ENCODE measurements at places on chromosomes 4 and X.

DNA sequence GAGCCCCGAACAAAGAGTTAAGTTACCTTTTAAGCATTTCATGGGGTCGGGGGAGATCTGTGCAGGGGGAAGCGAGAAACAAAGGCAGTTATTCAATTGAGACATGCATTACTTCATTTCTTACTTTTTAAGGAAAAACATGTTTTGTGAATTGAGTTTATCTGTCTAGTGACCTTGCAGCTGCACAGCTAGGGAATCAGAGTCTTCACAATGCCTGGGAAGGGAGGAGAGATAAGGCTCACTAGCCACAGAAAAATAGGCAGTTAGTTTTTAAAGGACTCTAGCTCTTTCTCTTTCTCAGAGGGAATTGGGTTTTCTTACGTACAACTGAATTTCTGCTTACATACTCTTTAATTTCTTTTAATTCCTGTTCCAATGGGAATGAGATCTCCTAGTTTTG is 26.2 kb upstream of the ZBTB33 start:
- no peak for DNase-seq

DNA sequence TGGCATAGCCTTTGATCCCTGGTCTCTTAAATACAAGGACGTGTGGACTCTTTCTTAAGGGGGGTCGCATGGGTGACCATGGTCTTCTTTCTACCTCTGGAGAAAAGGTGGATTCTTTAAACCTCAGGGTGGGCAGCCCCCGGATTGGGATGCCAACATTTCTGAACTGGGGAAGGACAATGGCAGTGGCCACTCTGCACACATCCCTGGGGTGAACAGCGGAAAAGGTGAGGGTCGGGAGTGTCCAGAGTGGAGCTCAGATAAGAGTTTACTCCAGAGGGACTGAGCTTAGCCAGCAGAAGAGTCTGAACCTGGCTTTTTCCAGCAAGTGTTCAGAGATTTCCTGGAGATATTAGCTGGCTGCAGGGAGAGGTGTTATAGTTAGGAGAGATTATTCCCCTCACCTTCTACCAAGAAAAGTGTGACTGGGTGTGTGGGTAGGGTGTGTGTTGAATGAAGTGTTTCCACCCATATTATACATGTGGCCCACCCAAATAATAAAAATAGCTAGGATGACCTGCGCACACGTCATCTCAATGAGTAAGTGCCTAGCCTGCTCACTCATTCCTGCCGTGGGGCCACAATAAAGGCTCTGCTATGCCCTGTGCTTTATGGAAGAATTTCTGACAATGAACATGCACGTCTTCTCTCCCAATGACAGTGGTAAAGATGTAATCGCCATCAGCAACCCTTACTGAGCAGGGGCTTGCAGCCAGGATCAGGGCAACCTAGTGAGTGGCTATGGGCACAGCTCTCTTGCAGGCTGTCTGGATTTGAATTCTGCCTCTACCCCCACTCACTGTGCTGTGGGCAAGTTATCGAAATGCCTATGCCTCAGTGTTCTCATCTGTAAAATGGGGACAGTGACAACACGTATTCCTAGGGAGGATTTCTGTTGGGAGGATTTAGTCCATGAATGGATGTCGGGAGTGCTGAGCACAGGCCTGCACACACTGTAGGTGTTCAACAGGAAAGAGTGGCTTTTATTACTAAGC is 76.6 kb downstream of the SLC2A9 start:
- no peak for DNase-seq

DNA sequence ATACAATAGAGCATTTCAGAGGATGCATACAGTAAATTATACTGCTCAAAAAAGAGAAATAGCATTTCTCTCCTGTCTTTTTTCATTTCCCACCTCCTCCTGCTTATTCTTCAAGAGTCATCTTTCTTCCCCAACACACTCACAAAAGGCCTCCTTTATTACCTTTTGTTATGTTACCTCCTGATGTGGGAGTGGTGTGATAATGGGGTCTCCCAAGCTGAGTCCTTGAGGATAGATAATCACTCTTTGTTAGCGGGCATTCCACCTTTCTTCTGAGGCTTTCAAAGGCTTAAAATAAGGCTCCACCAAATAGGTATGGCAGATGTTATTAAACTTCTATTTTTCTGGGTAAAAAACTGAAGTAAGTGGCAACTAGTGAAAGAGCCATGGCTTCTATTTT is 159.8 kb downstream of the CPEB2 start:
- DNase-seq: no peak

DNA sequence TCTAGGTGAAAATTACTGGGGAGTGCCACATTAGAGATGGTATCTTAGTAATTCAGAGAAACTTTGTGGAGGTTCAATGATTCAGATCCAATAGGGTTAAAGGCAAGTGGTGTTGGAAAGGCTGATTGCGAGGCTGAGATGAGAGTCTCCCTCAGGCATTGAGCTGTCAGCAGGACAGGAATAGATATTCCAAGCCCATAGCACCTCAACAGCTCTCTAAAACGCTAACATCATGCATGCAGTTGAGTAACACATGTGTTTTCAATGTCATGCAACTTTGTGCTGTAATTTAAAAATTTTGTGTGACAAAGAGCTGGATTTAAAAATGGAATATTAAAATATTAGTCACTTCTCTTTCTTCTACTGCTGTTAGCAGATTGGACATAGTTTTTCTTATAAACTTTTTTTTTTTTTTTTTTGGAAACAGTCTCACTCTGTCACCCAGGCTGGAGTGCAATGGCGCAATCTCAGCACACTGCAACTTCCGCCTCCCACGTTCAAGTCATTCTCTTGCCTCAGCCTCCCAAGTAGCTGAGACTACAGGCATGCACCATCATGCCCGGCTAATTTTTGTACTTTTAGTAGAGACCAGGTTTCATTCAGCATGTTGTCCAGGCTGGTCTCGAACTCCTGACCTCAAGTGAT is 173.5 kb upstream of the C1QTNF7 start:
- DNase-seq: no peak

GRCh38 chr4:141463678-141464077 is 172.7 kb upstream of the IL15 start:
- DNase-seq: no peak

GRCh38 chr4:1534095-1534872 is 128.0 kb upstream of the NKX1-1 start:
- DNase-seq: no peak

DNA sequence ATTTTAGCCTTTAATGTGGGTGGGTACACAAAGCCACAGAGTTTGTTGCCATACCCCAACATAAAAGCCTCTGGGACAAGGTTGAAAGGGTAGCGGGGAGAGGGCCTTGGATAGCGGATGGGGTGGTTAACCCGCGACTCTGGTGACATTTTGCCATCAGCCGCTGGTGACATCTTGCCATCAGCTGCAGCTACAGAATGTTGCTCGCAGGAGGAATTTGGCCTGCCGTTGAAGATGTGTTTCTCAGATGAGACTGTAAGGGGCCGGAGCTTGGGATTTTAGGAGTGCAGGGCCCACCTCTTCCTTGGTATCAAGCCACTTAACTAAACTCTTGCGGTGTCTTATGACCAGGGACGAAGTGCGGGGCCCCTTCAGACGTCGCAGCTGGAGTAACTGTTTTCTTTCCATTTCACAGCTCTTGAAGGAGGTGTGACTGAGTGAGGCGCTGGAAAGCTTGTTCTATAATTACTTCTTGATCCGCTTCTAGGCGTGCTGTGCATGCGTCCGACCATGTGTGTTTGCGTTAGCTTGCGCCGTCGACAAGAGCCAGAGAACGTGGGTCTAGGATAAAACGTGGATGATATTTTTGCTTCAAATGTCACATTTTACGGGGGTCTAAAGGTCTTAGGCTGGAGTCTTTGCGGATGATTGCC is 820 bp upstream of the RASL11B start:
- no peak for DNase-seq

DNA sequence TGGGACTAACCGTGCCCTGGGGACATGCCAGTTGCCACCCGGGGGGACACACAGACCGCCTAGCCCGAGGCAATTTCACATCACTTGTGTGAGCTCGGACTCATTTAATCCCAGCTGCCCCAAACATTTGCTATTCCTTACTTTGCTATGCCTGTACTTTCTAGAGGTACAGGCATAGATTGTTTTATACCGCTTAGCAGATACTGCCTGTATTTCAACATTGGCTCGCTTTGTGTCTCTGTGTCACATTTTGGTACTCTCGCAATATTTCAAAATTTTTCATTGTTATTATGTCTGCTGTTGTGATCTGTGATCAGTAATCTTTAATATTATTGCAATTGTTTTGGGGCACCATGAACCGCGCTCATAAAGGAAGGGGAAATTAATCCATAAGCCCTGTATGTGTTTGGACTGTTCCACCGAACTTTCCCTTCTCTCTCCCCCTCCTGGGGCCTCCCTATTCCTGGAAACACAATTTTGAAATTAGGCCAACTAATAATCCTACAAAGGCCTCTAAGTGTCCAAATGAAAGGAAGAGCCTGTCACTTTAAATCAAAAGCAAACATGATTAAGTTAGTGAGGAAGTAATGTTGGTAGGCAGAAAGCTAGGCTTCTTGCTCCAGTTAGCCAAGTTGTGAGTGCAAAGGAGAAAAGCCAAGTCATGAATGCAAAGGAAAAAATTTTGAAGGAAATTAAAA is 568 bp upstream of the CASP6 start:
- DNase-seq: no peak

GRCh38 chr4:143099693-143100092 is 85.0 kb upstream of the USP38 start:
- no peak for DNase-seq

DNA sequence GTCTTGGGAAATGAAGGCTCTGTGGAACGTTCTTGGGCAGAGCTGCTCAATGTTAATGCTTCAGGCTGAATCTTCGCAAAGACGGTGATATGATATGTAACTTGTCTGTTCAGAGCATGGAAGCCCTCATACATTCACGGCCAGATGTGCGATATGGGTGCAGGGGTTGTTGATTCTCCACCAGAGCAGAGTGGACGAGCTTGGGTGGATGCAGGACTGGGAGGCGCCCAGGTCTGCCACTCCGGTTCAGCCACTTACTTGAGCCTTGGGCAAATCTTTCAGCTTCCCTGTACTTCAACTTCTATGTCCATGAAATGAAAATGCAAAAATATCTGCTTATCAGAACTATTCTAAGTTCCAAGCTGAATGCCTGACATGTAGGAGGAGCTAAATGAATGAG is 47.4 kb upstream of the MND1 start:
- no peak for DNase-seq

- DNase-seq: no peak
Measured at GRCh38 chr4:137601934-137602333, 69.6 kb upstream of the PCDH18 start.

GRCh38 chr4:16124232-16124631 is 40.4 kb upstream of the PROM1 start:
- no peak for DNase-seq

DNA sequence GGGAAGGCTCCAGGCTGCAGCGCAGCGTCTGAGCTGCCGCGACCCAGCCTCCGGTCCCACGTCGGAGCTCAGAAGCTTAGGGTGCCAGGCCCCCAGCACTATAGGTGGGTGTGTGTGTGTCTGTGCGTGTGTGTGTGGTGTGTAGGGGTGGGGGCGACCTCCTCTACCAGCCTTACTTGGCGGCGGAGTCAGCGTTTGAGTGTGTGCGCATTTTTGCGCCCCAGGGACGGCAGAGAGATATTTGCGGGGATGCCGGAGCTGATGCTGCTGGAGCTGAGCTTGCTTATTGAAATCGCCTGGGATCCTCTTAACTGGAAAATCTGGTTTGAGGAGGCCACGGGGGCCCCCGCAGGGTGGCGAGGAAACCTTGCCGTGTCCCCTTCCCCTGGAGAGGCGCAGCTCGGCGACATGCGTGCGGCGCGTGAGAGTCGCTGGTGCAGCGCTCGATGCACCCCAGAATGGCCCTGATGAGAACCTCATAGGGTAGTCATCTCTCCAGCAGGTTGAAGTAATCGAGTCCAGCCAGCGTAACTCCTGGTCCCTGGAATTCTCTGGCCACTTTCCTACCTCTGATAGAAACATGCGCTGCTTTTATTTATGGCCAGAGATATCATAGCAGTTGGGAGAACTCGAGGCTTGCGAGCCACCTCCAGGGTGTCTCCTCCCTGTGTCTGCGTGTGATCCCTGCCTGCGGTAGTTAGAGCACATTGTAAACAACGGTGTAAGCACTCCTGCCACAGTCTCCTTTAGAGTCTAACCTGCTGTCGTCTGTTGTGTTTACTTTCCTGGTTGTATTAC is 2.7 kb downstream of the ADGRL3 start:
- DNase-seq: no peak

- no peak for DNase-seq
Measured at GRCh38 chrX:121258545-121258944, 211.1 kb downstream of the GLUD2 start.

GRCh38 chr4:845836-846251 is 19.9 kb upstream of the CPLX1 start:
- no peak for DNase-seq

GRCh38 chr4:8794491-8794890 is 77.1 kb downstream of the HMX1 start:
- DNase-seq: no peak

- DNase-seq: no peak
Measured at GRCh38 chr4:87077914-87078585, 142.4 kb downstream of the KLHL8 start.

- no peak for DNase-seq
Measured at GRCh38 chrX:74527350-74527749, 87.1 kb downstream of the RLIM start.

DNA sequence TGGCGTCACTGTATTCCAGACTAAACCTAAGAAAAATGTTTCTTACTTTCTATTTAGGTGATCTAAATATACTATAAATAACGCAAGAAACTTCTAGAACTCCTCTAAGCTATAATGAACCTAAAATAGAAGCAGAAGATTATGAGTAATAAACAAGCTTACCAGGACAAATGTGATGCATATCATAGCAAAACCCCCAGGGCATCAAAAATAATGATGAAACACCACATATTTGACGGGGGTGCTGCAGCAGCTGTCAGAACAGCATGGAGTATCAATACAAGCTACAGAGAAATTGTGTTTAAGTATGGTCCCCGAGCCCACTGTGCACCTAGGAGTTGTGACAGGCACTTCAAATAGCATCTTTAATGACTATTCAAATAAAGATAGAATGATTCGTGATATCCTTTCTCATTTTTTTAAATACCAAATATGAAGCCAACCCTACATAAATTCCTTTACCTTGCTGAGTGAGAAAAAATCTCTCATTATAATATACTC is 337.3 kb downstream of the CENPC start:
- DNase-seq: no peak

DNA sequence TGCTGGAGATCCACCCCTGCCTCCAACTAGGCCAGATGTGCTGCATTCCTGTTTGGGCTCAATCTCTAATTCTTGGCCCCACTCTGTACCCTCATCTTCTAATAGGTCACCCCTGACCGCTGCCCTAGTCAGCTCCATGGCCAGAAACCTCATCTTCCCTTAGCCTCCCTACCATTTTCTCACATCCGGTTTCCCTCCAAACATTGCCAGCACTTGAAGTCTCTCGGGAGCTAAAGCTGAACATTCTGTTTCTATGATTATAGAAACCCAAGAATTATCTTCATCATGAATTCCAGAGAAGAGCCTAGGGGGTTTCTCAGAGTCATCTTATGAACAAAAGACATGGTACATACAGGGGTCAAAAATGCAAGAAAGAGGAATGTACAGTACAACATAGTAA is 179.7 kb downstream of the AMELX start:
- DNase-seq: no peak

DNA sequence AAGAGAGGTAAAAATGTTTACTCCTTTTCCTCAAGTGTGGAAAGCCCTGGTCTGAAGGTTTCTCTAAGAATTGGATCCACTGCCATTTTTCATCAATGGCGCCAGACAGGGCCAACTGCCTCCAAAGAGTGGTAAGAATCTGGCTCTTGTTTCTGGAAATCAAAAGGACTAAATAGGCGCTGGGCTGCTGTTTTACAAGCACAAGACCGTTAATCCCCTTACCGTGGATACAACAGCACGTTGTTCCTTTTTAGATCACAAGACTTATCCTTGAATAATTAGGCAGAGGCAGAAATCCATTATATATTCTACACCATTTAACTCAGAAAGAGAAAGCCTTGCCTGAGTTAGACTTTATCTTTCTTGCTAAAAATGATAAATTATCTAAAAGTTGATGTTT is 10.6 kb downstream of the CLTRN start:
- DNase-seq: no peak

Measured in stimulated activated CD8-positive, alpha-beta memory T cell treated with anti-CD3 and anti-CD28 coated beads, Interleukin-2, amount 100 ng/mL, for 1 hour (primary cell).